G401 (cell line): ENCODE measurements at places on chromosomes 2 and 18.

- peak; percentile 78 for DNase-seq
Measured at GRCh38 chr2:99644419-99644787, 154.6 kb upstream of the REV1 start.

DNA sequence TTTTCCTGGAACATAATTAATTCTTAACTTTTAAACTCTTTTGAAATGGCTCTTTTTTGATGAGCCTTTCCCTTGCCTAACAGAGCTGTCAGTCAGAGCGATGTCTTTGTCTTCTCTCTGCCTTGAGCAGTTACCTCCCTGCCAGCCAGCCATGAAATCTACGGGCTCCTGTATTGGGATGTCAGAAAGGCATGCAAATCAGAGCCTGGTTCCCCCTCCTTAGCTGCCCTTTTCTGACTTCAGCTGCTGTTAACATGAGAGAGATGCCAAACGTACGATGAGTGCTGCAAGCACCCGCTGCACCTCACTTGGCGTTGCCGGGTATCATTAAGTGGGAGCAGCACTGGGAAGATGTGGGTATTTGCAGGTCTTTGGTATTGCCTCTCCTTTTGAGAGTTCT lies 131.4 kb upstream of the BOD1L2 start:
- no peak for DNase-seq

- no peak for DNase-seq
Measured at GRCh38 chr2:161241894-161242293, 66.3 kb upstream of the PSMD14 start.

GRCh38 chr2:119598596-119599263 lies 54.5 kb downstream of the CFAP221 start:
- DNase-seq, result peak; percentile 2

- no peak for DNase-seq
Measured at GRCh38 chr2:48601349-48601748, 16.3 kb upstream of the GTF2A1L start.

DNA sequence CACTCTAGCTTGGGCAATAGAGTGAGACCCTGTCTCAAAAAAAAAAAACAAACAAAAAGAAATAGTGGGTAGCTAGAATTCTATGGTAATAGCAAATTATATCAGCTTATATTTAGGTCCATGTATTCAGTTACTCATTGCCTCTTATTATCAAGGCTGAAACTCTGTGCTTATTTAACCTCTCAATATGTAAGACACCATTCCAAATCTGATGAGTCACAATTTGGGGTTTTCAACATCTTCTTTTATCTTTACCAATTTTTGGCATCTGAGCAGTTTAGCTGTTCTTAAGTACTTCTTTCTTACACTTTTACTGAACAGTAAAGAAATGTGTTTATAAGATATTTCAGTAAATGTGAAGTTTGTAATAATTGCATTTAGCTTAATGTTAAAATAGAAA lies 69.3 kb downstream of the TTC27 start:
- no peak for DNase-seq

- peak; percentile 11 for DNase-seq
Measured at GRCh38 chr2:128545829-128546228, 227.2 kb upstream of the HS6ST1 start.

GRCh38 chr2:5077479-5078089 lies 614.6 kb upstream of the SOX11 start:
- DNase-seq, result no peak

- DNase-seq, result no peak
Measured at GRCh38 chr18:76420898-76421684, 74.0 kb downstream of the ZNF516 start.

DNA sequence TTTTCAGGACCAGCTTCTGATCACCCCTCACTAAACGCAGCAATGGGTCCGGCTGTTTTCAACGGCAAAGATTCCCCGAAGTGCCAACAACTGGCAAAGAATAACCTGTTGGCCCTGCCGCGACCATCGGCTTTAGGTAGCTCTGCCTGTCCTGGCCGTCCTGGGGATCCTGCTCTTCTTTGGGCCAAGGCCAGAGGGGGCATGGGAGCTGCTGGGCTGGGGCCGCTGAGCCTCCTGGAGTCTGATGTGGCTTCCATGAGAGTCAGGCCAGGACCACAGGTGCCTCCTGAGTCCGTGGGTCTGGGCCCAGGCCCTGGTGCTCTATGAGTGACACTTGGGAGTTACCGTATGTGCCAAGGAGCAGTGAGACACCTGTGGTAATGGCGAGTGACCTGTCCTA lies 46.9 kb downstream of the GREB1 start:
- no peak for DNase-seq

DNA sequence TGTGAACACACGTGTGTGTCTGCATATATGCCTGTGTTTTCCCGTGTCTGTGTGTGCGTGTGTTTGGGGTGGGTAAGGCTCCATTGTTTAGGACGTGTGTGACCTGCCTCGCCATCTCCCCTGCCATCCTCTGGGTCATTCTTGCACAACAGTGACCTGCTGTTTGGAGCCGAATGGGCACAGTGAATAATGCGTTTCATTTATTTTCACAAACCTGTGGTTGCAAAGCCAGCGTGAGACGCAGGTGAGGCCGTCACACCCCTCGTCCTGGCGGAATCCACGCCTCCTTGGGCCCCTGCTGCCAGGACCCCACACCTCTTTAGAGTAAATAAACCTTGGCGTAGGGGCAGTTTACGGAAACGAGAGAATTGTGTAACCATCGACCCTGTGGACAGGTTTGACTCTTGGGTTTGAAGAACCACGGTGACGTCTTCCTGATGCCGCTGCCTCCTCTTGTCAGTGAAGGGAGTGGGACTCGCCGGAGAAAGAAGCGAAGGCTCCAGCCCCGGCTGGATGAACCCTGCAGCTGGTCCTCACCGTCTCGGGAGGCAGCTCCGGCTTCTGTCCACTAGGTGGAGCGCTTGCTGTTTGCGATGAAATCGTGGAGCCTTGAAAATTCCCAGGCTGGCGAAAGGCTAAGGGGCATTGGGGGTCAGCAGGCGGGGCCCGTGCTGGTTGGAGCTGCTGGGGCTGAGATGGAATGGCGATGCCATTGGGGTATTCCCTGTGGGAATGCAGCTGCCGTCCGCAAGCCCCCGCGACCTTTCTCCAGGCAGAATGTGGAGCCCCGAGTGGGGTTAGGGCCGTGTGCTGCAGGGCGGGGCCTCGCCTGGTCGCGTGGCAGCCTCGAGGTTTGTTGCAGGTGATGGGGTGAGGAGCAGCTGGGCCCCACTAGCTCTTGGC lies 81.1 kb downstream of the RTP5 start:
- peak; percentile 67 for DNase-seq

DNA sequence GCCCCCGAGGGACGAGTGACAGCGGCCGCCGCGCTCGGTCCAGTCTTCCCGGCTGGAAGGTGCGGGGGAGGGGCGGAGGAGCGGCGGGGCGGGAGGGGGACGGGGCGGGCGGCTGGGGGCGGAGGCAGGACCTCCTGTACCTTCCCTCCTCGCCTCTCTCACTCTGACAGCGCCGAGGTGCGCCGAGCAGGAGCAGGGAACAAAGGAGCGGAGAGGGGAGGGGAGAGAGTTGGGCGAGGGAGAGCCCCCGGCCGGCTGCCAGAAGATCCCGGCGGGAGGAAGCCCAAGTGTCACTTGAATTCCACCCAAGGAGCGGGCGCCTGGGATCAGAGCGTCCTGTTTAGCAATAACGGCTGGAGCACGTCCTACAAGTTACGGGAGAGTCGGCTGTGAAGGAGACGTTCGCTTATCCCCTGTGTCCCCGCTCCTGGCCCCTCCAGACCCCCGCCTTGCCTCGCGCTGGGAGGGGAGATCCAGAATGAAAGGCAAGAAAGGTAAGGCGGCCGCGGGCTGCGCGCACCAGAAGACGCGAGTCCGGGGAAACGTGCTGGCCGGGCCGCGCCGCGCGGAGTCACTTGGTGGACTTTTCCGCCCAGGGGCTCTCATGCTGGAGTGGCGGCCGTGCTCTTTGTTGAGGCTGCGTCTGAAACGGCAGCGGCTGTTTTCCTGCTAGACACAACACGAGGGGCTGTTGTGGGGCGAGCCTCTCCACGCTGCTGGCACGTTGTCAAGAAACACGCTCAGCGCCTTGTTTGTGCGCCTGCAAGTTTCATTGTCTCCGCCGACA lies at the start of gene TGIF1:
Gene TGIF1 (plus strand): TSS at position 161 of the 787 bp plus-strand sequence. CDS start 318 bp downstream, at position 479.
- peak; percentile 43 for DNase-seq

GRCh38 chr2:169462896-169463695 lies 16.2 kb upstream of the BBS5 start:
- no peak for DNase-seq

GRCh38 chr2:113878743-113879142 lies 11.1 kb upstream of the ACTR3 start:
- no peak for DNase-seq

- DNase-seq, result no peak
Measured at GRCh38 chr2:8478471-8478793, 203.4 kb upstream of the ID2 start.

GRCh38 chr2:106956879-106957278 lies 70.9 kb upstream of the ST6GAL2 start:
- DNase-seq, result peak; percentile 39

GRCh38 chr2:226179010-226179409 lies 620.6 kb downstream of the IRS1 start:
- DNase-seq, result no peak

GRCh38 chr18:31233621-31234275 lies 71.1 kb upstream of the DSC1 start:
- DNase-seq, result no peak
